Stimulated activated CD8-positive, alpha-beta memory T cell treated with anti-CD3 and anti-CD28 coated beads, Interleukin-4, amount 100 ng/mL, for 1 hour (primary cell): ENCODE measurements at places on chromosomes 13 and 19.

DNA sequence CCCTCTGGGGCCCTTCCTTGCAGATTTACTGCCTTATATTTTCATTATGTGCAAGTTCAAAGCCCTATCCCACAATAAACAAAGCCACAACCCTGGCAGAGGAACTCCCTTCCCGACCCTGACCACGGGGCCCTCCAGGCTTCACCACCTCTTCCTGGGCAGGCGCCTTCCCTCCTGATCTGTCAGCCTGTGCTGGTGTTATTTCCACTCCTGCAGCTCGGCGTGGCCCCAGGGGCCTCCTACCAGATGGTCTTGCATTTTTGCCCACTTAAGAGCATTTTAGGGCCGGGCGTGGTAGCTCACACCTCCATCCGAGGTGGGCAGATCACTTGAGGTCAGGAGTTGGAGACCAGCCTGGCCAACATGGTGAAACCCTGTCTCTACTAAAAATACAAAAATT is 22.8 kb downstream of the SLC15A1 start:
- DNase-seq = no peak

- no peak for DNase-seq
These were observed 9.4 kb downstream of the ZNF546 start for GRCh38 chr19:40006273-40006691.

DNA sequence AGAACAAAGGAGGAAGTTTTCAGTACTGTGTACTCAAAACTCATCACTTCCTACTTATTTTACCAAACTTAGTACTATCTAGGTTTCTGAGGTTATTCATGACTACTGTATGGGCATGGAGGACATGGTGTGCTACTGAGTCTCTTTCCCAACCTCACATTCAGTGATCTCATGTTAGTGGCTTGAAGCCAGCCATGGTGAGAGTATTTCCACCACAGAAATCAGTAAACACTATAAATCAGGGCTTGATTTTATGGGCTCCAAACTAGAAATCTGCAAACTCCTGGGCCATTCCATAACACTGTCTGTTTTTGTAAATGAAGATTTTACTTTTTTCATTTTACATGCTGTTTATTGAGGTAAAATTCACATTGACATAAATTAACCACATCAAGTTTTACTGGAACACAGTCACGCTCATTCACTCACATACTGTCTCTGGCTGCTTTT is 19.7 kb downstream of the MED26 start:
- no peak for DNase-seq

DNA sequence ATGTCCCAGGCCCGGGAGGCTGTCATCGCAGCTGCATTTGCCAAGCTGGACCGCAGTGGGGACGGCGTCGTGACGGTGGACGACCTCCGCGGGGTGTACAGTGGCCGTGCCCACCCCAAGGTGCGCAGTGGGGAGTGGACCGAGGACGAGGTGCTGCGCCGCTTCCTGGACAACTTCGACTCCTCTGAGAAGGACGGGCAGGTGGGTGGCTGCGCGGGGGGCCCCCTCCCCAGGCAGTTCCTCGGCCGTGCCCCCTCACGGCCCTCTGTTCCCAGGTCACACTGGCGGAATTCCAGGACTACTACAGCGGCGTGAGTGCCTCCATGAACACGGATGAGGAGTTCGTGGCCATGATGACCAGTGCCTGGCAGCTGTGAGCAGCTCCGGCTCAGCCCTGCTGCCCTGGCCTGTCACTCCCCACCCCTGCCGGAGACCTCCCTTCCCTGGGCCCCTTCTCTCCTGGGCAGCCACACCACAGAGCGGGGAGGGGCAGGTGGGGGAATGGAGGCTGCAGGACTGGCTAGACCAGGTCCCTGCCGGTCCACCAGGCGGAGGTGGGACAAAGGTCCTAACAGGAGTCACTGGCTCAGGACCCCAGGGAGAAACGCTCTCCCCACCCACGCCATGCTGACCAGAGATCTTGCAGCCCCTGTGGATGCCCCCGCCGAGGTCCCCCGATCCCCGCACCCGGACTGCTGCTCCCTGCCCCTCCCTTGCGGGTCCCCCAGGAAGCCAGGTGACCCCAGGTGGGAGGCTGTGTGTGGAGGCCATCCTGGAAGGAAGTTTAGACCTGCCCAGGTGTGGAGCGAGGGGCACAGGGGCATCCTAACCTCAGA is 1.1 kb downstream of the CAPS start:
- no peak for DNase-seq

DNA sequence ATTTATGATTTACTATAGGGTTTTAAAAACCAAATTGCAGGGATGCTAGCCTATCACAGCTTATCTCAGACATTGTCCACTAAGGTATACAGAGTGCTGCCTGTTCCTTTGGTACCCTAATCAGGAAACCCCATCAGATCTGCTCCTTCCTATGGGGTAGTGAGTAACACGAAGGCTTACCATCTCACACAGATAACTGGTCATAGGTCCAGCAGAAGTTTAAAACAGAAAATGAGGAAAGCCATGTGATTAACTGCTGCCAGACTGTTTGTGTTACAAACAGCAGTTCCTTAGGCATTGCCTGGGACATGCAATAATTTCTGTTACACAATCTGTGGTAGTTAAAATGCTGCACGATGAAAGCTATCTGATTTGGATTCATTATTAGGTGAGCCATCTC is 53.5 kb upstream of the ALOX5AP start:
- no peak for DNase-seq

DNA sequence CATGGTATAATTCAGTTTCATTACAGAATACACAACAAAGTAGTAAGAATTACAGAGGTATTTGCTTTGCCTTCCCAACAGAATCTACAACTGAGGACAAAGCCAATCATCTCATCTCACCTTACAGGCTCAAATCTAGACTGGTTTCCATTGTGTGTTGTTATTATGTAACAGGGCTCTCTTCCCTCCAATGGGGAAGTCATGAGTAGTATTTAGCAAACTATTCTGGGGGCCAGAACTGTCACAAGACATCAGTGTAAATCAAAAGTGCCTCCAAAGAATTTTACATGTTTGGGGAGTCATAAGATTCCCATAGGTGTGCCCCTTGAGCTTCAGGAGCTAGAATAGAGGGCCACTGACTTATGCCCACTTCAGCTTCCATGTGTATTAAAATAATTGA is 187.0 kb upstream of the EDNRB start:
- DNase-seq = no peak

GRCh38 chr19:29761575-29762232 is 46.6 kb upstream of the C19orf12 start:
- no peak for DNase-seq

DNA sequence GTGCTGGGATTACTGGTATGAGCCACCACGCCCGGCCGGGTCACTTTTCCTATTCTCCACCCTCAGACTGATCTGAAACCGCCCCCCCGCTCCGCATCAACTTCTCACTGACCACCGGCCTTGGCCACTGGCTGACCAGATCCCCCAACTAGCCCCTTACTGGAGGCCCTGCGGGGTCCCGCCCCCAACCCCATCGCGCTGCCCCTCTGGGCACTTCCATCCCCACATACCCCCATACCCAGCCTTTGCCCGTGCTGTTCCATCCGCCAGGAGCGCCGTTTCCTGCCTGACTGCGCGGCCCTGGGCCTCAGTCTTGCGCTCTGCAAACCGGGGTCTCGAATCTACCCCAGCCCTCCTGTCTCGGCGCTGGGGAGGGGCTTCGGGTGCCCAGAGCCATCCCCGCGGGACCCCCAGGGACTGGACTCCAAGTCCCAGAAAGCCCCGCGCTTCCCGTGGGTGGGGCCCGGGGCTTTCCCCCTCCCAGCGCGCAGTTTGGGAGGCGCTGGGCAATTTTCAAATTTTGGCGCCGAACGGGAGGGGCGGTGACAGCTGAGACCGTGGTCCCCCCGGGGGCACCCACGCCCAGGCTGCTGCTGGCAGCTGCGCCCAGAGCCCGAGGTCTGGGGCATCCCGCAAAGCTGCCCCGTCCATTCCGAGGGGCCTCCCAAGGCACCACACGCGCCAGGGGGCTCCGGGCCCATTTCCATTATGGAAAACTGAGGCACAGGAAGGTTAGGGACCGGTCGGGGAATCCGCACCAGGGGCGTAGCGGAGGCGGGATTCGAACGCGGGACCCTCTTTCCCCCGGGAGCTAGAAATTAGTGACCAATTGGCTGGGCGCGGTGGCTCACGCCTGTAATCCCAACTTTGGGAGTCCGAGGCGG is 5.2 kb upstream of the LMNB2 start:
- peak; percentile 19 for DNase-seq

DNA sequence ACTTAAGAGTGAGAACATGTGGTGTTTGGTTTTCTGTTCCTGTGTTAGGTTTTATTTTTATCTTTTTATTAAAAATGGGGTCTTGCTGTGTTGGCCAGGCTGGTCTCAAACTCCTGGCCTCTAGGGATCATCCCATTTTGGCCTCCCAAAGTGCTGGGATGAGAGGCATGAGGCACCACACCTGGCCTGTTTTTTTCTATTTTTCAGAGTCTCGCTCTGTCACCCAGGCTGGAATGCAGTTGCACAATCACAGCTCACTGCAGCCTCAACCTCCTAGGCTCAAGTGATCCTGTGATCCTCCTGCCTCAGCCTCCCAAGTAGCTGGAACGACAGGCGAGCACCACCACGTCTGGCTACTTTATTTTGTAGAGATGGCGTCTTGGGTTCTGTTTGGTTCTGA is 7.6 kb downstream of the ZNF574 start:
- no peak for DNase-seq

GRCh38 chr19:7386308-7386707 is 37.6 kb downstream of the ARHGEF18 start:
- no peak for DNase-seq

- no peak for DNase-seq
These were observed 22.4 kb upstream of the SEMA6B start for GRCh38 chr19:4581666-4582553.

DNA sequence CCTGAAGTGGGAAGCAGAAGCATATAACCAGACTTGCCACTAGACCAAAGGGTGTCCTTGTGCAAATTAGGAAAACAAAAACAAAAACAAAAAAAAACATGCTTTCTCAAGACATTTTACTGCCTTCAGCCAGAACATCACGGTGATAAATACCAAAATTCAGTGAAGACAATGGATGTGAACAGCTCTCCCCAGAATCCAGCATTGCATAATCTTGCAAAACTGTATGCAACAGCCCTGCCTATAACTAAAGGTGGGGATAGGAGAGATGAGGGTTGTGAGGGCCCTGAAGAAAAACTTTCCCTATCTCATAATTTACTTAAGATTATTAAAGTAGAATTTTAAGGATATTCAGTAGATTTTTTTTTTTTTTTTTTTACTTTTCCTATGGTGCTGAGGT is 24.9 kb upstream of the NDFIP2 start:
- DNase-seq = no peak

DNA sequence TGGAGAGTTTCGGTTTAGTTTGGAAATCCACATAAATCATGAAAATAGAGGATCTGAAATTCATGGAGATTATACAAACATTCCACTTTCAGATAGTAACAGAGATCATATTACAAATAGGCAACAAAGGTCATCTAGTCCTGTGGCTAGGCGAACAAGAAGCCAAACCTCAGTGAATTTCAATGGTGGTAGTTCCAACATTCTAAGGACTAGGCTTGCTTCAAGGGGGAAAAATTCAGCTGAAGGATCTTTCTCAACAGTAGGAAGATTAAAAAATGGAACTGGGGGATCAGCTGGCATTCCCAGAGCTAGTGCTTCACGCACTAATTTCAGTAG is 47.0 kb downstream of the FOXO1 start:
- DNase-seq = no peak

- no peak for DNase-seq
These were observed 535.8 kb downstream of the KCTD12 start for GRCh38 chr13:76350399-76350798.

- peak; percentile 71 for DNase-seq
These were observed 29.4 kb upstream of the NDFIP2 start for GRCh38 chr13:79451500-79451962.

DNA sequence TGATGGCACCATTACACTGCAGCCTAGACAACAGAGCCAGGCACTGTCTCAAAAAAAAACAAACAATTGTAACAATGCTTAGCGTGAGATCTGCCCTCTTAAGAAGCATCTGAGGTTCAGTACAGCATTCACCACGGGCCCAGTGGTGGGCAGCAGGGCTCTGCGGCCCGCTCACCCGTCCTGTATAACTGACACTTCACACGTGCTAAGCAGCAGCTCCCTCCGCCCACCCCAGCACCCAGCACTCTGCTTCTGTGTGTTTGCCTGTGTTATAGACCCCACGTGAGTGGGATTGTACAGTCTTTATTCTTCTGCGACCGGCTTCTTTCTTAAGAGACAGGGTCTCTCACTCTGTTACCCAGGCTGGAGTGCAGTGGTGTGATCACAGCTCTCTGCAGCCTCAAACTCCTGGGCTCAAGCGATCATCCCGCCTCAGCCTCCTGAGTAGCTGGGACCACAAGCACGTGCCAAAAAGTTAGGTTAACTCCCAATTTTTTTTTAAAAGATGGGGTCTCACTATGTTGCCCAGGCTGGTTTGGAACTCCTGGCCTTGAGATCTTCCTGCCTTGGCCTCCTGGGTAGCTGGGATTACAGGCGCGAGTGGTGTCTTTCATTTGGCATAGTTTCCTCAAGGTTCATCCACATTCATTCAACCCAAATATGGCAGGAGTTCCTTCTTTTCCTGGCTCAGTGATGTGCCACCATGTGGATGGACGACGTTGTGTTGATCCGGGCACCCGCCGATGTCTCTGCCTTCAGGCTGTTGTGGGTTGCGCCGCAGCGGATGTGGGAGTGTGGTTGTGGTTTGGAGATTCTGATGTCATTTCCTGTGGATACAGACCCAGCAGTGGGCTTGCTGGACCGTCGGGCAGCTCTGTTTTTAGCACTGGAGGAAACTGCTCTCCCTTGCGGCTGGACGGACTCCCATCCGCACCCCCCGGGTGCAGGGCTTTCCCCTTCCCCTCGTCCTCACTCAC is 170.0 kb downstream of the KDM4B start:
- DNase-seq = peak; percentile 56
